Activated CD8-positive, alpha-beta memory T cell treated with anti-CD3 and anti-CD28 coated beads for 1 hour (primary cell): ENCODE measurements at places on chromosomes 3 and 15.

DNA sequence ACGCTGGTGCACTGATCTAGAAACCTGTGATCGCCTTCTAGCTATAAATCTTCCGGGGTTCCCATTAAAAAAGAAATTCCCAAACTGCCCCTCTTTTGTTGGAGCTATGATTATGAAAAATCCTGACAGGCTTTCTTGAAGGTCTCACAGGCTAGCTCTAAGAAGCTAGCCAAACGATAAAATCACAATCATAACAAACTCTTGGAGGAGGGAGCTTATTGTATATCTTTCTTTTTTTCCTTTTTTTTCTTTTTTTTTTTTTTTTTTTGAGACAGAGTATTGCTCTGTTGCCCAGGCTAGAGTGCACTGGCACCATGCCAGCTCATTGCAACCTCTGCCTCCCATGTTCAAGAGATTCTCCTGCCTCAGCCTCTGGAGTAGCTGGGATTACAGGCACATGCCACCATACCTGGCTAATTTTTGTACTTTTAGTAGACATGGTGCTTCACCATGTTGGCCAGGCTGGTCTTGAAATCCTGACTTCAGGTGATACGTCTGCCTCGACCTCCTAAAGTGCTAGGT lies 72.0 kb downstream of the MYO1E start:
- DNase-seq = no peak

DNA sequence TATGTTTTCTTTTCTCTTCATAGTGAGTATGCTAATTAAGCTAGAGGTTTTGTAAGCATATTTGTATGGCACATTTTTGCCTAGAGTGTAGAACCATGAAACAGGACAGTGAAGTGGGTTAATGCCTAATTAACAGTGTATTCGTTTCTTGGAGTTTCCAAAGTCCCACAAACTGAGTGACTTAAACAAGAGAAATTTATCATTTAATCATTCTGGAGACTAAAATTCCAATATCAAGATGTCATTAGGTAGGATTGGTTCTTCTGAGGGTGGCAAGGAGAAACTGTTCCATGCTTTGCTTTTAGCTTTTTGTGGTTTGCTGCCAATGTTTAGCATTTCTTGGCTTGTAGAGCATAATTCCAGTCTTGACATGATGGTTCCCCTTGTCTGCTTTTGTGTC lies 734.2 kb downstream of the NAALADL2 start:
- DNase-seq = no peak

- DNase-seq = no peak
Observed at GRCh38 chr3:94317017-94317416, 254.2 kb downstream of the NSUN3 start.

DNA sequence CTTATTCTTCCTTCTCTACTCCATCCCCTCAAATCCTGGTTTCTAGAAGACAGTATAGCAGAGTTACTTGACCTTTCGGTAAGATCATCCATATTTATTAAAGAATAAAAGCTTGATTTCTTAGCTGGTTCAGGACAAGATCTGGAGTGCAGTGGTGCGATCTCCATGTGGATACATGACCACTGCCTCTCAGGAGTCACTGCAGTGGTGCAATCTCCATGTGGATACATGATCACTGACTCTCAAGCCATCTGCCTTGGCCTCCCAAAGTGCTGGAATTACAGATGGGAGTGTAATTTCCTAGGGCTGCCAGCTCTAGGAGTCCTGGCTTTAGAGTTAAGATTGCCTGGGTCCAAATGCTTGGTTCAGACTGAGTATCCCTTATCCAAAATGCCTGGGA lies 16.5 kb downstream of the LARP6 start:
- no peak for DNase-seq

DNA sequence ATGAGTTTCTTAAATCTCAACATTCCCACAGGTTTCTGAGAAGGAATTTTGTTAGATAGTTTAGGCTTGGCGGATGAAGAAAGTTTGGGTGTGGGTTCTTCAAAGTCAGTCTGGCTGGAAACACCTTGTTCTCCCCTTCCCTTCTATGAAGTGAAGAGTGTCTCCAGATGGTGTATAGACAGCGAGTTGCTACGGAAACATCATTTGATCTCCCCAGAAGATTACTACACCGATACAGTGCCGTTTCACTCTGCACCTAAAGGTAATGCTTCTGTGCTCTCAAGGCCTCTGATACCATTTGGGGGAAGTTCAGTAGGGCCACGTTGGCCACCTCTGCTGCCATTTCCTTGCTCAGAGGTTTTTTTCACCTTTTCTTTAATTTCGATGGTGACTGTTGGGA lies 20.6 kb downstream of the DLEC1 start:
- no peak for DNase-seq

- DNase-seq = no peak
Observed at GRCh38 chr15:90584841-90585240, 55.1 kb downstream of the CRTC3 start.

- no peak for DNase-seq
Observed at GRCh38 chr3:120471643-120472042, 20.9 kb upstream of the FSTL1 start.

GRCh38 chr15:101692801-101693598 lies 31.3 kb downstream of the TARS3 start:
- no peak for DNase-seq

DNA sequence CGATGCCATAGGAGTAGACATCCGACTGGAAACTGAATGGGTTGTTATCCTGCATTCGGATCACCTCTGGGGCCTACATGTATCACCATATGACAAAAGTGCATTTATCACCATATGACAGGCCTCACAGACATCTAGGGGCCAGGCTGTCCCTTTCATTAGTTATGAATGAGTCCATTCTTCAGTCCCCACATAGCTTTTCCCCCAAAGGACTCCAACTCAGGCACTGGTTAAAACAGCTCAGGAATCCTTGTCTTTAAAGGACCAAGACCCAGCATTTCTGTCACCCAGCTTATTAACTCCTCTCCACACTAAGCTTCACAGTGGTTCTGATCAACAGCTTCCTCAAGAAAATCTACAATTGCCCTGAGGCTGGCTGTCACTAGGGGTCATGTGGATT lies 28.3 kb downstream of the MKRN2 start:
- DNase-seq = no peak

- no peak for DNase-seq
Observed at GRCh38 chr3:44506961-44507360, 29.5 kb upstream of the ZNF445 start.

DNA sequence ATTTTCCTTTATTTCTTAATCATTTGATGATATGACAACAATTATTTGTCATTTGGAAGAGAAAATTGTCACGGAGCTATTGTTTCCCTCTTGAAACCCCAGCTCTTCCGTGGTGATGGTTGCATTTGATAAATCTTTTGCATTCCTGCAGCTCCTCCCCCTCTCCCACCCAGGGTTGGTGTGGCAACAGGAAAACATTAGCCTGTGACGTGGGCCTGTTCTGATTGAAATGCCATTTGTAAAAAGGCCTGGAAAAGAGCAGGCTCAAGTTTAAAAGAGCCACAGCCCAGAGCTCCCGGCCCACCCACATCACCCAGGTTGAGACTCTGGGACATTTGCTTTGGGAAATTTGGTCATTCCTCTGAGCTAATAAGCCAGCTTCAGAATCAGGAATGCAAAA lies 282.5 kb downstream of the RPLP1 start:
- no peak for DNase-seq

DNA sequence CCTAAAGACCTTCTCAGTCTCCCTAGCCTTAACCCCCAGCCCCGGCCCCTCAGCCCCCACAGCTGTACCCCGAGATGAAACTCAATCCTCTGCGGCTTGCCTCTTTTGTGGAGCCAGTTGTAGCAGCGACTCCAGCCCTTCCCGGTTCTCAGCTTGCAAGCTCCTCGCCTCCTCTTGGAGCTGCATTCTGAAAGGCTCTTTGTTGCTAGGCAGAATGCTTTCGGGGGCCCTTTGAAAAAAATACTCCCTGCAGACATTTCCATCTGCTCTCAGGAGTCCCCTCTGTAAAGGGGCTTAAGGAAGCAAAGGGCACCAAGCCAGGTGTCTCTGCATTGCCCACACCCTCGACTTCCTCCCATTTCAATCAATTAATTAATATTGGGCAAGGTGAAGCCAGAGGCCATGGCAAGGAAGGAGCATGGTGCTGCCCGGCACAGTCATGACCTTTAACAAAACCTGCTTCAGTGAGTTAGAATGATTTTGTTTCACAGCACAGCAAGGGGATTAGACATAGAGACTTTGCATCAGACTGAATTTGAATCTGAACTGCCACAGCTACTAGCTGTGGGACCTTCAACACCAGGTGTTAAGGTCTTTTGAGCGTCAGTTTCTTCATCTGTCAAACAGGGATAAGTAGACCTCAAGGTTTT lies 65.5 kb downstream of the SRGAP3 start:
- DNase-seq = no peak

- no peak for DNase-seq
Observed at GRCh38 chr15:28904003-28904402, 18.2 kb downstream of the APBA2 start.
